Mesenteric fat pad (tissue), 1 donor: ENCODE measurements at places on chromosomes 1 and 21. TPM values are rescaled to one million over a fixed set of nuclear protein-coding genes. Genes with fewer than 3 reads are reported as not detected.

DNA sequence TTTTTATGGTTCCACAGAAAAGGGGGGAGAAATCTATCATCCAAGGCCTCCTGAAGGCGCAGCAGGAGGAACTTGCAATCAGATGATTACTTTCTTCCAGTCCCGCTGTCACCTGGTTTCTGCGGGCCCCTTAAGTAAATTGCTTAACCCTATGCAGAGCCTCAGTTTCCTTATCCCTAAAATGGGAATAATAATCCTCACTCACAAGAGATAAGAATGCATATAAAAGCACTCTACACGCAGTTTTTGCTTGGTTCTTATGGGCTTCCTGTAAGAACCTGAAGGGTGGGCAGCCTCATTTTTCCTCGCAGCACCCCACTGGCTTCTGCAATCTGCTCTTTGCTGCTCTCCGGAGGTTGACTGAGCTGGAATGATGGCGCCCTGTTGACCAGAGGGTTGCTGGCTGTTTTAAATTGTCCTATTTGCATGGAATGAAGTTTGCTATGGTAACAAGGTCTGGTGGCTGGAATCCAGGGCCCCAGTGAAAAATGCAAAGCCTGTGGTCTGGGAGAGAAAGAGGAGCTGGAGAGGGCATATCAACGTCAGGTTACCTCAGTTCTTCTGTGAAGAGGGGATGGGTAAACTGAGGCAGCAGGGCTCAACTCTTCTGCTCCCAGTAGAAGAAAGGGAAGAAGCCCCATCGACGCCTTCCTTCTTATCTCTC is 1.0 kb upstream of the KAZN start:
- DNase-seq: no peak

DNA sequence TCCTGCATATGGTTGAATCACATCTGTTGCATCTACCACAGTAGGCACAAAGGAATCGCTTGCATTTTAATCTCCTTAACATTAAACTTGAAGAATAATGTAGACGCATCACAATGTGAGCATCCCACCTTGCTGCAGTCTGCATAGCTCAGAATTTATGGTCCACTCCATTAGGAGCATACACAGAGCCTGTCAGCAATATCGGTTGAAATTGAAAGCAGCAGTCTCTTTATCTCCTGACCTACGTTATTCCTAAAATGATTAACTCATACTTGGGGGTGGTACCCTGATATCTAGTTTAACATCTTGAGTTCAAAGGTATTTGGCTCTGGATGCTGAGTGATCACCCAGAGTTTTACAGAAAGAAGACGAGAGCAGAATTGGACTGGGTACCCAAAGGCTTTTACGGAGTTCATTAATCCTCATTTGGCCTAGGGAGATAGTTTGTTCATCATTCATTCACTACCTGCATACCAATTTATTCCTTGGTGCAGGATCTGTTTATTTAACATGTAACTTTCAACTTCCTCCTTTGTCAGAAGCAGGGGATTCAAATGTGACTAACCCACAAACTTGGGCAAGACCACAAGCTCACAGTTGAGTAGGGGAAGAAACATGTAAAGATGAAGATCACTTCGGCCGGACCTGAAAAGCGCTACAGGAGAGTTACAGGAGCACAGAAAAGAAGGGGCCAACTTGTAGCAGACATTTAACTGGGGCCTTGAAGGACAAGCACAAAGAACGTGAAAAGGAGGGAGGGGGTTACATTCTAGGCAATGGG is 187.9 kb downstream of the DAB1 start:
- no peak for DNase-seq

- DNase-seq: no peak
Measured at GRCh38 chr1:220775240-220775853, 11.4 kb upstream of the MTARC1 start.

NCAM2 gene
- 0.93 TPM for total RNA-seq

HPDL gene
- 1.00 TPM for total RNA-seq
